NCI-H1417 treated with DMSO at 0.1 percent for 48 hours (cell line): ENCODE measurements at places on chromosomes 11 and 22.

DNA sequence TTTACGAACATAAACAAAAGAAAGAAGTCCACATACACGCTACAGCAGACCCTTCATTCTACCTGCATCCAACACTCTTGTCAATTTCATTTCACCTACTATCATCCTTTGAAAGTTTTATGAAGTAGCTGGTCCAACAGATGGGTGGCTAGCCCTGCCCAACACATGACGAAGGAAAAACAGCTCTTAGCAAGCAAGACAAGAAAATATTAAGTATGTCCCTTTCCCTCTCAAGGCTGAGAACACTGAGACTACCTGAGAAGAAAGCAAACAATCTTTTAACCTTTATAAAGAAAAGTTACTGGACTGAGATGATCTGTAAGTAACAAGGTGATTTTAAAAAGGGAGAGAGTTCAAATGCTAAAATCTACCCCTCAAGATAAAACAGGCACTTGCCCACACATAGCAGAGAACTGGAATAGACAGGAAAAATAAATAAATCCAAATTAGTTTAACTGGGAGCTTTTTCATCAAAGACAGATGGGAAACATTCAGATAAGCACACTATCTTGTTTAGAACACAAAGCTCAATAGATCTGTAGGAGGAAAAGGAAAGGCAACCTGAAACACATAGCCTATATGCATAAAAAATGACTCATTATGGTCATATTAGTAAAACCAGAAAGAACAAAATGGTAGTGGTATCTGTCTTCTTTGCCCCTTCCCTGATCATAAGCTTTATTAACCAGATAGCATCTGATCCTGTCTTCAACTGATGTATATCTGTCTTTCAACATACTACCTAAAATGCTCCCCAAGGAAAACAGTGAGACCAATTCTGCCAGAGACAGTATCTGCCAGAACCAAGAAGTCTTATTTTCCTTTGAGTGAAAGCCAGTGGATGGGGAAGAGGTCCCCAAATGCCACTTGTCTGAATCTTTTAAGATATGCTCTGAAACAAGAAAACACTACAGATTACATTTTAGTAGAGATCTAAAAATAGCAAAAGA, 104.3 kb downstream of the MRTFA start:
- no peak for DNase-seq

- no peak for DNase-seq
These were observed 3.1 kb downstream of the SAA2 start for GRCh38 chr11:18245396-18245795.

GRCh38 chr11:130728185-130729180, 187.8 kb downstream of the SNX19 start:
- DNase-seq = no peak

- DNase-seq = no peak
These were observed 52.8 kb downstream of the BCR start for GRCh38 chr22:23233084-23233531.

DNA sequence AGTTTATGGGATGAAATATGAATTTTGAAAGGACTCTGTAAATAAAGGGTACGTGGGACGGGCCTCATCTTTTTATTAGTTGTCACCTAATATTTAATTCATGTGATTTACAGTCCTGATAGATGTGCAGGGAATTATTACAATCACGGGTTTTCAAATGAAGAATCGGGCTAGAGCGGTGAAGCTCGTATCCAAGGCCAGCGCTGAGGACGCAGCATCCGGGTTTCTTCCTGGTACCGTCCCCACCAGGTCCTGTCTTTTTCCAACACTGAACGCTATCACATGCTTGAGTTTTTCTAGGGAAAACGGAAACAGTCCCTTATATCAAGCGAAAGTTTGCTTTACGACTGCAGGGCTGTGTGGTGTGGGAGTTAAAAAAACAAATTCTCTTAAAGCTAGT, 787 bp downstream of the SMDT1 start:
- DNase-seq = no peak

DNA sequence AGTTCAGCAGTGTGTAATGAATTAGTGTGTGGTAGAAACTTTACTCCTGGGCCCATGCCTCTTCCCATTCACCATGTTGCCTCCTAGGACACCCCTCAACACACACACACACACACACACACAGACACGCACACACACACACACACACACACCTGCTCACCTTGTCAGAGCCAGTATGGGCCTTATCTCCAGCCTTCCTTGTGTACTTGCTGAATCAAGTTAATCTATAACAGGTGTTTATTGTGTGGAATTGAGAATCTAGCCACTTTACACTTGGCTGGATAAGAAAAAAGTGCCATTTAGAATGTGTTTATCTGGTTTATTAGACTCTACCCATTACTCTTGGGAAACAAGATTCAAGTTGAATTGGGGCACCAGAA, 14.5 kb upstream of the ZDHHC13 start:
- no peak for DNase-seq

DNA sequence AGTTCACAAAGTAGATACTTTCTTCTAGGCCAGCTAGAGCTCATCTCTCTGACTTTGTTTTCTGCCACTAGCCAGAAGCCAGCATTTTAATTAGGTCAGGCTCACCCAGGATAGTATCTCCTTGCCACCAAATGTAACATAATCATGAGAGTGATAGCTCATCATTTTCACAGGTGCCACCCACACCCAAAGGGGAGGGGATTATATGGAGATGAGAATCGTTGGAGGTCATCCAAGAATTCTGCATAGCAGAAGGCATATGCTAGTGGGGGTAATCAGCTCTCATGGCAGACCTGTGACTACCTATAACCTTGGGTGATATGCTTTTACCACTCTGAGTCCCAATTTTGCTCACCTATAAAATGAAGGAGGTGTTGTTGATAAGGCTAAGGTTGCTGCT, 523.0 kb downstream of the METTL15 start:
- no peak for DNase-seq

- no peak for DNase-seq
These were observed 89.1 kb upstream of the MTNR1B start for GRCh38 chr11:92880381-92880780.

- no peak for DNase-seq
These were observed 99.4 kb downstream of the MIAT start for GRCh38 chr22:26756675-26757293.

GRCh38 chr11:93608364-93608763, 53.1 kb upstream of the CEP295 start:
- DNase-seq = no peak

GRCh38 chr22:35684270-35684700, 33.4 kb upstream of the APOL5 start:
- DNase-seq = no peak

GRCh38 chr11:16806791-16807190, 68.3 kb downstream of the C11orf58 start:
- no peak for DNase-seq

GRCh38 chr11:10561947-10562346, 6.5 kb downstream of the LYVE1 start:
- DNase-seq = no peak

DNA sequence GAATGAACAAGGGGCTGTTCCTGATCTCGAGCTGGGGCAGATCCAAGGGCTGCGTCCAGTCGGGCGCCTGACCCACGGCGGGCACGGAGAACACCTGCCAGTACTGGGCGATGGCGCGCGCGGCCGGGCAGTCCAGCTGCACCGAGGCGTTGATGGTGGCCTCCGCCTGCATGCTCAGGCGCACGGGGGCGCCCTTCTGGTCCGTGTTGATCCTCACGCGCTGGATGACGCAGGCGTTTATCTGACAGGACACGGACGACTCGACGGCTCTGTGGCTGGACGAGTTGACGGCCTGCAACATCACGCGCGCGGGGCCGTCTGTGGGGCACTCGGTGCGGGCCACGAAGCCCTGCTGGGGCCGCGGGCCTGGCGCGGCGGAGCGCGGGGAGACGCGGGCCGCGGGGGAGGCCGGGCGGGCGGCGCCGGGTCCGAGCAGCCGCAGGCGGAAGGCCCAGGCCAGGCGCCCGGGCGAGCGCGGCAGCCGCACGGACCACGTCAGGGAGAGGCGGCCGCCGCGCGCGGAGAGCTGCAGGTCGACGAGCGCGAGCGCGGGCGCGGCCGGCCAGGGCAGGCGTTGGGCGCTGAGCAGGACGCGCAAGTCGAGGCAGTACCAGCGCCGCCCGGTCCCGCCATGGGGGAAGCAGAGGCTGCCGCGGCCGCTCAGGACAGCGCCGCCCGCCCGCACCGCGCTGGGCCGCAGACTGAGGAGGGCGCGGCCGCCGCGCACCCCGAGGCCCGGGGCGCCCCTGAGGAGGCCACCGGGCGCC, 511 bp downstream of the PKDREJ start:
- DNase-seq = no peak

DNA sequence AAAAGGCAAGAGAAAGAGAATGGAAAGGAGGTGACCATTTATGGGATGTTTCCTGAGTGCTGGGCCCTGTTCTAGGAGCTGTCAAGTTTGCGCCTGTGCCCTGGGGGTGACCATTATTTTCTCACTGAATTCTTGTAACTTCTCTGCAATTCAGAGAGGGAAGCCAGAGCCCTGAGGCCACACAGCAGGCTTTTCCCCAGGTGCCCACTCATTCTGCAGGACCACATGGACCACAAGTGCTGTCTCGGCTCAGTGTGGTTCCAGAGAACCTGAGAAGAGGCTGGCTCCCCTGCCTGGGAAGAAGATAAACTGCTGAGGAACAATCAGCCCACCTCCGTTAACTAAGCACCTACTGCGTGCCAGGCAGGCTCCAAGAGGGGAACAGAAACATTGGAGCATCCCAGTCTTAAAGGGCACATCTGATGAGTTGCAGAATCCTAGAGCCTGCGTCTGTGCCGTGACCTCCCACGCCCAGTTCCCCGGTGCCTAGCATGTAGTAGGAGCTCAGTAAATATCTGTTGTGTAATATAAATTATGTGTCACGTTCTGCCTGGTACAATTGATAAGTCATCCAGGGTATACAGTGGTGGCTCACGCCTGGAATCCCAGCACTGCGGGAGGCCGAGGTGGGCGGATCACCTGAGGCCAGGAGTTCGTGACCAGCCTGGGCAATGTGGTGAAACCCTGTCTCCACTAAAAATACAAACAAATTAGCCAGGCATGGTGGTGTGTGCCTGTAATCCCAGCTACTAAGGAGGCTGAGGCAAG, 31.6 kb upstream of the CRYBB3 start:
- DNase-seq = no peak

DNA sequence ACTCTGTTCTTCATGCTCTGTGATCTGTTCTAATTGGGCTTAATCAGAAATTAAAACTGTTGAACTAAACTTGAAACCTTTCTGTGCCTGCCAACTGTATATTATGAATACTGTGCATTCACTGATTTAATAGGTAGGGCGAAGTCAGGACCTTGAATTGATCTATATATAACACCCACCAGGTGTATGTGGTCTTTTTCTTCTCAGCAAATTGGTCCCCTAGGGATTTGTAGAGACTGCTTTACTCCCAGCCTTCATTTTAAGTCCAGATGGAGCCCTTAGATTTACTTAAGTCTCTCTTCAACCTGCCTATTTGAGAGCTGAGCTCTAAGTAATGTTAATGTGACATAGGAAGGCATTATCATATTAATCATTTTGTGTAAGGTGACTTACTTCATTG, 257.5 kb downstream of the TMEM135 start:
- no peak for DNase-seq

- DNase-seq = no peak
These were observed 16.6 kb downstream of the TST start for GRCh38 chr22:37002633-37003032.

DNA sequence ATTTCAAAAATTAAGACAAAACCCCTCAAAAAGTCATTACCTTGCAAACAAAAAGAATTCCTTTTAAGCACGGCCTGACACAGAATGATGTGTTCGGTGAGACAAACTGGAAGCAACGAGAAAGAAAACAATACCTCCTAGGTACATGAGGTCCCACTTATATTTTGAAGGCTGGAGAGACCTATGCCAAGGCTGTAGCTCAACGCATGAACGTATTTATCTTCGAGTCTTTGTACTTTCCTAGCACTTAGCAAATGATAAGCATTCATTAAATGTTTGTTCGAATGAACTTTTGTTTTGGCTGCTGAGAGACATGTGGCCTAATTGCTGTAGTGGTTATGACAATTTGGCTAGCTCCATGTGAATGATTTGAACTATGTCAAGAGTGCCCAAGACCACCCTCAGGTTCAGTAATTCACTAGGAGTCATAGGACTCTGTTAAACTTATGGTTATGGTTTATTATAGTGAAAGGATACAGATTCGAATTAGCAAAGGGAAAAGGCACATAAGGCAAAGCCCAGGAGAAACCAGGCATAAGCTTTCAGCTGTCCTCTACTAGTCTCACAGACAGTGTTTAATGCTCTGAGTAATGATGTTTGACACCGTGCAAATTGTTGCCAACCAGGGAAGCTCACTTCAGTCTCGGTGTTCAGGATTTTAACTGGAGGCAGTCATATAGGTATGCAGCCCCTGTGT, 26.0 kb upstream of the HORMAD2 start:
- no peak for DNase-seq

DNA sequence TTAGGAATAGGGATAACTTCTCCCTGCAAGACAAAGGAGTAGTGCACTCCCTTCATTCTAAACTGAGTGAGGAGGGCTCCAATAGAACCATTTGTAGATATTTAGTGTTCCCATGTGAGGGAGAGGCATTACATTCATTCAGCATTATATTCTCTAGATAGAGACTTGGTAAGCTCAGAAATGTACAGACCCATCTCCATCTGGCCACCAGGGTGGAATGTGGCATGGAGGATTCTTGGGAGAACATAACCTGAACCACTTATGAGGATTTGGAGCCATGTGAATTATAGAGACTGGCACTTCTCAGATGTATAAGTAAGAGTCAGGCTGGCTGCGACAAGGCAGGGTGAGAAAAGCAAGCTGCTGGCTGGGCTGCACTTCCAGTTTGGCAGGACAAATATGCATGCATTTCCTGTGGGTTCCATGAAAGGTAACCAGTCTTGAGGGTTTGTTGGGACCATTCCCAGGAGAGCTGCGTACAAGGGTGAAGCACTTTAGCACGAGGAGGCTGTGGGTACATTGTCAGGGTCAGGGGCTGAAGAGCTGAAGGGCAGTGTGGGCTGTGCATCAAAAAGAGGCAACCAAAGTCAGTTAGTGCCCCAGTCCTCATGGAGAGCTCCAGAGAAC, 9.2 kb downstream of the RRP8 start:
- no peak for DNase-seq

DNA sequence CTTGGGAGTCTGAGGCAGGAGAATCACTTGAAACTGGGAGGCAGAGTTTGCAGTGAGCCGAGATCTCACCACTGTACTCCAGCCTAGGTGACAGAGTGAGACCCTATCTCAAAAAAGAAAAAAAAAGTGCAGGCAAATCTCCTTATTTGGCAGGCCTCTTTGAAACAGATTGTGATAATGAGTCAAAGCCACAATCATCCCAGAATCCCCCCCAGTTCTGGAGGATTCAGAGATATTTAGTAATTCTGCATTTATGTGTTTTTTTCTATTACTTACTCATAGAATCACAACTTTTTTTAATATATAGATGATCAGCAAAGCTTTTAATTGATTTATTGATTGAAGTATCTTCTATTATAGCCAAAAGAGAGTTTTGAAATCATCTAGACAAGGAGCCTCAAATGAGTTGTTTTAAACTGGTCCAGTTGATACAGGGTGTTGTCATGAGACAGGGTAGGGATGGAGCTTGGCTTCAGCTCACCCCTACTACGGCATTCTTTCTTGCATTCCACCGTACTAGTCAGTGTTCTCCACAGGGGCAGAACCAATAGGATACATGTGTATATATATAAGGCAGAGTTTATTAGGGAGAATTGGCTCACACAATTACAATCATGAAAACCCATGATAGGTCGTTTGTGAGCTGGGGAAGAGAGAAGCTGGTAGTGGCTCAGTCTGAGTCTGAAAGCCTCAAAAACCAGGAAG, 39.3 kb upstream of the SORL1 start:
- DNase-seq = no peak

- no peak for DNase-seq
These were observed 28.7 kb upstream of the CBX6 start for GRCh38 chr22:38900677-38901076.

GRCh38 chr11:110990311-110990710, 255.2 kb upstream of the POU2AF2 start:
- no peak for DNase-seq
